ENCODE measurements at places on chromosomes 7 and 10. TPM values are rescaled to one million over a fixed set of nuclear protein-coding genes. Genes with fewer than 3 reads are reported as not detected.

The PAX4 gene
- total RNA-seq, result not detected

The PITX3 gene
- not detected for total RNA-seq

The TMEM236 gene
- not detected for total RNA-seq

The SPDYE8 gene
- not detected for total RNA-seq

The FLNC gene
- 0.61 TPM for total RNA-seq

The MAGI2 gene
- total RNA-seq, result 0.51 TPM

The ZNF282 gene
- total RNA-seq, result 30.7 TPM

The RNF133 gene
- not detected for total RNA-seq

The CPVL gene
- total RNA-seq, result 3.2 TPM

The IFIT2 gene
- total RNA-seq, result 2.7 TPM

The CRTAC1 gene
- total RNA-seq, result not detected

The CNPY1 gene
- total RNA-seq, result not detected

The TMEM270 gene
- total RNA-seq, result not detected

The PFKP gene
- total RNA-seq, result 186 TPM

The MKX gene
- 0.11 TPM for total RNA-seq

The GRB10 gene
- total RNA-seq, result 13.4 TPM

The PLAC9 gene
- total RNA-seq, result not detected

The DUS4L gene
- 11.9 TPM for total RNA-seq

The ACSM6 gene
- total RNA-seq, result not detected

The C10orf105 gene
- not detected for total RNA-seq

The ACTL6B gene
- total RNA-seq, result not detected

The HTR5A gene
- not detected for total RNA-seq

The GAD2 gene
- total RNA-seq, result not detected

The VIPR2 gene
- not detected for total RNA-seq

The OR2A1 gene
- not detected for total RNA-seq

The TMEM225B gene
- total RNA-seq, result 0.25 TPM

The ZNF727 gene
- total RNA-seq, result not detected

The GDF10 gene
- not detected for total RNA-seq

The EGFR gene
- total RNA-seq, result 161 TPM

The ACTR3C gene
- total RNA-seq, result 2.9 TPM

All from foreskin keratinocyte (primary cell).